ENCODE measurements at places on chromosomes 7 and 10. TPM values are rescaled to one million over a fixed set of nuclear protein-coding genes. Genes with fewer than 3 reads are reported as not detected.

The BTAF1 gene
- total RNA-seq, result 23.1 TPM

The MMP21 gene
- not detected for total RNA-seq

DNA sequence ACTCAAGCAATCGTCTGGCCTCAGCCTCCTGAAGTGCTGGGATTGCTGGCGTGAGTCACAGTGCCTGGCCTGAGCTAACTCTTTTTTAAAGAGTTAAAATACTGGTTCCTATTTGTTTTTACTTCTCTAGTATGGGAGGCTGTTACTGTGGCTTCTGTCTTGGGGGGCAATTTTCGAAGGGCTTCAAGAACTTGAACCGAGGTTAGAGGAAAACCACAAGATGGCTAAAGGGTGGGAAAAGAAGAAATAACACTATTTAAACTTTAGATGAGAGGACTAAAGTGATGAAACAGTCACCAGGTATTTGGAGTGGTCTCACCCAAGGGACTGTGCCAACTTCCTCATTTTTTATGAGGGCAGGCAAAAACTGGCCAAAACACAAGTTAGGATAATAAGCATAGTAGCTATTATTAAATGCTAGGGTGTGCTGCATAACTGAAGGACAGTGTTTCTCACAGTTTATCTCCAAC, 17.8 kb downstream of the MET start:
- no peak for DNase-seq

DNA sequence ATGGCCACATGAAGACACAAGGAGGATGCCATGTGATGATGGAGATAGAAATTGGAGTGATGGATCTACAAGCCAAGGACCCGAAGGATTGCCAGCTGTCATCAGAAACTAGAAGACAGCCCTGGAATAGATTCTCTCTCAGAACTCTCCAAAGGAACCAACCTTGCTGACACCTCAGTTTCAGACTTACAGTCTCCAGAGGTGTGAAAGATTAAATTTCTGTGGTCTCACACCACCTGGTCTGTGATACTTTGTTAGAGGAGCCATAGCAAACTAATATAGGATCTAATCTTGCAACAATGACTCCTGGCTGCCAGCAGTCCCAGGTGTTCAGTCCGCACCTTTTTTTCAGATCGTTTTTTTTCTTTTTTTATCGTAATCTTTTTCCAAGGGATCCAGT, 647.3 kb upstream of the GHITM start:
- no peak for DNase-seq
